ENCODE measurements at places on chromosomes 4 and X. TPM values are rescaled to one million over a fixed set of nuclear protein-coding genes. Genes with fewer than 3 reads are reported as not detected.

DNA sequence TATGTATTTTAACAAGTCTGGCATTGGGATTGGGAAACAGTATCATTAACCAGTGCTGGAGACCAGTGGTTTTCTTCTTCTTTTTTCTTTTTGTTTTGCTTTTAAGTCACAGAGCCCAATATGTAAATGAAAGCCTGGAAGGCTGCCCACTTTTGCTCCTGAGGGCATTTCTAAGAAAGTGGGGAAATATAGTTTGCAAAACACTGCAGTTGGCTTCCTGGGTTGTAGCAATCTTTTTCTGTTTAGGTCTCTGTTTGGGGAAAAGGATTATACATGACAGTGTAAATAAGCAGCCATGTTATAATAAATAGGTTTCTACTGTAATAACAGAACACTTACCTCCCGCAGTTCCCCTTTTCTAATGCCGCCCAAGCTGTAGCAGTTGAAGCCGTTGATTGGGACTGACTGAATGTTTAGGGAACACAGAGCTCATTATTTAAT, 105.5 kb downstream of the TMEM164 start:
- DNase-seq: no peak

DNA sequence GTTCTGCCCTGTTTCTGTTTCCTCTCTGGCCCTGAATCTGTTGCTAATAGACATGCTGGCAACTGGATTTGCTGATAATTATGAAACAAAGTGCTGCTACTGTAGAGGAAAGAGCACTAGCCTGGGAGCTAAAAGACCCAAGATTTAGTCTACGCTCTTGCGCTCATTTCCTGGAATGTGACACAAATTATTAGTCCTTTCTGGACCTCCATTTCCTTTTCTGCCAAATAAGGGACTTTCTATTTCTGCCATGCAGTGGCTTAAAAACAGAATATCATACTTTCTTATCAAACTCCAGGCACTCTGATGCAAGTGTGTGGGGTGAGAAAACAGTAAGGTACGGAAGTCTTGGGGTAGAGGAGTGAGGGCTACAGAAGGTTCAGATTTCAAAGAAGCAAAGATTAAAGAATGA, 48.3 kb upstream of the GPR174 start:
- no peak for DNase-seq

DNA sequence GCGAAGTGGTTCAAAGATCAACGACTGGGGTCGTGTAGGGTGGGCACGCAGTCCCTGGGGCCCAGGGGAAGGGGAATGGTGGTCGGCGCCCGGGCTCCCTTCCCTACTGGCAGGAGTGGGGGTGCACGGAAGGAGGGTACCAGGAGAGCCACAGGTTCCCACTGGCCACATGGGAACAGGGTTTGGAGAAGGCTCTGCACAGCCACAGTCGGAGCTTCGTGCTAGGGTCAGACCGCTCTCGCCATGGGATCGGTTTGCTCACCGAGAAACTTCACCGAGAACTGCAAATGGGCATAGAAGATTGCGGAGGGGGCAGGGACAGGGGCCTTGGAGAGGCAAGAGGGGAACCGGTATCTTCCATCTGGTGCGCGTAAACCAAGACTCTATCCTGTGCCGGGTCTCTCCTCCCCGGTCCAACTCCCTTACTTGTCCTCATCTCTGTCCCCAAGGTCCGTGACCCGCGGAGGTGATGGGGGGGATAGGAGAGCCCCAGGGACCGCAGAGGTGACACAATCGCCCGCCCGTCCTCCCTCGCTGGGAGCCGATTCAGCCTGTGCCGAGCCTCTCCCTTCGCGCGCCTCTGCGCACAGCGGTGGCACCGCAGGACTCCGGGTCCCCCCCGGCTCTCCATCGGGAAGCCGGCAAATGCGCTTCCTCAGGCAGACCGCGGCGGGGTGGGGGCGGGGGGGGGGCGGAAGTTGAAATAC, 1.0 kb downstream of the SCD5 start:
- DNase-seq: peak; percentile 16

- DNase-seq: peak; percentile 12
Measured at GRCh38 chr4:147843162-147843561, 111.3 kb downstream of the ARHGAP10 start.

The HELT gene
- total RNA-seq: not detected

The XAGE1A gene
- total RNA-seq: 5.7 TPM

DNA sequence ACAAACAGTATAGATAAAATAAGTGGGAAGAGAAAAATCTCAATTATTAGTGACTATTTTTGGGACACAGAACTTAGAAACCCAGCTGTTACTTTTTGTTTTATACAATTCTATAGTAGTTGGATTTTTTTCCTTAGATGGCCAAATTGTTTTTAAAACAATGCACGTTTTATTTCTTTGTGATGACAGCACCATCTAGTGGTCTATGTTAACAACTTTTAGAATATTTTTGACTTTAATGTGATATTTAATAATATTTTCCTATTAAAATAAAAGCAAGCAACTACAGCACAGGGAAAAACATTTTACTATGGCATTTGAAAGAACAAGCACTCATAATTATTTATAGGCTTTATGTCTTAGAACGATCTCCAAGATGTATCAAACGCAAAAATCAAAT, 5.6 kb upstream of the SMIM31 start:
- no peak for DNase-seq

The ZDHHC9 gene
- total RNA-seq: 14.5 TPM

GRCh38 chr4:110510955-110511544, 35.1 kb downstream of the ENPEP start:
- DNase-seq: no peak

DNA sequence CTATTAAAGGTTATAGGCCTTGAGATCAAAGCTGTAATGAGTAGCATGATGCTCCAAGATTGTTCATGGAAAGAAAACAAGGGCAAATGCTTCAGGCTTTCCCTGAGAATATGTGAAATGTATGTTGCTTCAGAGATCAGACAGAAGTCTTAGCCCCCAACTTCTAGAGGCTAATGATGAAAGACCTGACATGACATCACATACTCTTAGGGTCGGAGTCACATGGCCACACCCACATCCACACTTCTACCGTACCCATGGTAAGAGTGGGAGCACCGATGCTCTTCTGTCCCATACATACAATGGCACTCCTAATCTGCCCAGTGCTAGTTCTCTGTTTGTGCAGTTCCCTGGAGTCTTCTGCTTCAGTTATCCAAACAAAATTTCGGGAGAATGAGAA, 111.9 kb upstream of the ACSL4 start:
- DNase-seq: no peak

DNA sequence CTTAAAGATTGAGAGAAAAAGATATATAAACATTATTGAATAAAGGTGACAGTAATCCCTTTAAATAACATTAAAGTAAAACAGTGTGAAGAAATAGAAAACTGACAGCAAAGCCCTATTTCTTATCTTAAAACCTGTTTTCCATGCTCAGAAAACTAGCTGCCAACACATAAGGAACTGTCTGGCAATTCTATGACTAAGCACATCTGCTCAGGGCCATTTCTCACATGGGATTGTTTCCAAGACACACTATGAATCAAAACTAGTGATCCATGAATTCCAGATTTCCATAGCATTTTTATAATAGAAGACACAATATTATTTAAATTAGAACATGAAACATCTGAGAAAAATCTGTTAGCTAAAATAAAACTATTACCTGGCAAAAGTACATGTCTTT, 113.4 kb downstream of the SCLT1 start:
- peak; percentile 45 for DNase-seq

DNA sequence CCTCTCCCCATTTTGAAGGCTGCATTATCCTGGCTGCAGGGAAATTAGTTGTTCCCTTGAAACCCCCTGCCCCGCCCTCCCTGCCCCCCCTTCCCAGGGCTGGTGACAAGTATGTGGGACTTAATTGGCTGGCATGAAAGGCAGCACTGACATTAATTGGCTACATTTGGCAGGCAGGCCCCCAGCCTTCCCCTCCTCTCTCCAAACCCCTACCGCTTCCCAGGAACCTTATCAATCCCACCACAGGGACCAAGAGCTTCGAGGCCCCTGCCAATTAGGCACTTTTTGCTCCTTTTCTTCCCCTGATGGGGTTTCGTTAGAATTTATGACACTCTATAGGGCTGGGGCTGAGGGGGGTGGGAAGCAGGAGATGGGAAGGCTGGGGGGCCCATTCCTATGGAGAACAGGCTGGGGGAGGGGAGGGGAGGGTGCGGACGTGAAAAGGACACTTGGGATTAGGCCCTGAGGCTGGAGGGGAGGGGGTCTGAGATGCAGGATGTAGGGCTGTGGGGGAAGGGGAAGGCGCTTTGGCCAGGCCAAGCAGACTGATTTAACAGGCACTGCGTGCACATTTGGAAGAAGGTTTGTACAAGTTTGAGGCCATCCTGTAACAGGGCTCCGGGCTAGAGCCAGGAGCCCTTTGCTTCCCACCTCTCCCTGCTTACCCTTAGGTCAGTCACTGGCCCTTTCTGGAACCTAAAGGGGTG, 52.2 kb downstream of the EFNB1 start:
- DNase-seq: no peak

DNA sequence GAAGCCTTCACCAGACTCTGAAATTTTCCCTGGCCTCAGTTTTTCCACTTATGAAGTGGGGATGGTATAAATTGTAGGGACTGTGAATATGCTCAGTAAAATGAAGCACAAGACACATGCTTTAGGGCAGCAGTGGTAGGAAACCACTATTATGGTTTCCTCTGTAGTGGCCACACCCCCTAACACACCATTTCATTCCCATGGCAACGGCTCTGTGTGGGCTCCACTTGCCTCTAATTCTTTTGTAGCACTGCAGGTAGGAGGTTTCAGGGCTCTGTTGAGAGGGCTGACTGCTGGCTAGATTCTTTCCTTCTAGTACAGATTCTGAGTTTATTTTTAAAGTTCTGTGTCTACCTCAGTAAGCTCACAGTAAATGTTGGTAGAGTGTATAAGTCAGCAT, 3.5 kb upstream of the VMA21 start:
- DNase-seq: peak; percentile 11

- DNase-seq: no peak
Measured at GRCh38 chr4:48212165-48212564, 57.5 kb downstream of the TEC start.

DNA sequence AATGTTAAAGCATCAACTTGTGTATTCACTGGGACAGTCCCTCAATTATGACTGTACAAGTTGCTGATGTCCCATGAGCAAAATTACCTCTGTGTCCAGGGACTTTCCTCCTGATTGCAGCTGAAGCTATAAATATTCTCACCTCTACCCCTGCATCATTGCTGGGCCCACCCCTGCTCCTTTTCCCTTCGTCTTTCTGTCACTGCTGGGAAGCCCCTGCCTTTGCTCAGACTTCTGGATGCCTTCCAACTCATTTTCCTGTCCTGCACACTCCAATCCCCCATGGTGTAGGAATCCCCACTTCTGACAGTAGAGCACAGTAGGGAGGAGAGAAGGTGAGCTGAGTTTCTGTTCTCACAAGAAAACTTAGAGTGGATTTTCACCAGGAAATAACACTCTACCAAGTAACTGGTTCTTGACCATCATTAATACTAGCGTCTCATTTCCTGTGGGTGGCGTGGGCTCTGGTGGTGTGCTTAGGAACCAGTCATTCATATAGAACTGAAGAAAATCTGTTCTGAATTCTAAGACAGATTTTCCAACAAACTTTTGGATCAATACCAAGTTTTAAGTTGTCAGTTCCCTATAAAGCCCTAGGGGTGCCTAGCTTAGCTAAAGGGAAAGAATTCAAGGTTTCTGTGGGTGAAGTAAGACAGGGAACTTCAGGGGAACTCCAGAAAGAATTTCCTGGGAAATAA, 136.2 kb upstream of the MED14 start:
- peak; percentile 10 for DNase-seq

- DNase-seq: no peak
Measured at GRCh38 chr4:177339477-177340374, 30.1 kb downstream of the NEIL3 start.

GRCh38 chr4:22597471-22597870, 81.6 kb upstream of the ADGRA3 start:
- DNase-seq: no peak

GRCh38 chr4:13626492-13627177, 890 bp downstream of the BOD1L1 start:
- no peak for DNase-seq

DNA sequence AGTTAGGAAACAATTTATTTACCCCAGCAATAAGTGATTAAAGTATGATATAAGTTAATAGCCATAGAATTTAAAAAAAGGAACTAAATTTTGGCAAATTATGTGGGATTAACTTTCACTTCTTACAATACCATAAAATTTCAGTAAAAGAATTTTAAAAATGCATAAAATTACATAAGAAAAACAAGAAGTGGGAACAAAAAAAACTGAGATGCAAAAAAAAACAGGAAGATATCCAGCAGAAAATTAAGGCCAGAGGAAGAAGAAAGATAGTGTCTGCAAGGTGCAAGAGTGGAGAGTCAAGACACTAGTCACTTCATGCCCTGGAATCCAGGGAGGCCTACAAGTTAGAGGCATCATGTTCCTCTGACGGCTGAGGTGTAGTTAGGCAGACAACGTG, 184.2 kb downstream of the GASK1B start:
- no peak for DNase-seq

The ATP8A1 gene
- 1.7 TPM for total RNA-seq

DNA sequence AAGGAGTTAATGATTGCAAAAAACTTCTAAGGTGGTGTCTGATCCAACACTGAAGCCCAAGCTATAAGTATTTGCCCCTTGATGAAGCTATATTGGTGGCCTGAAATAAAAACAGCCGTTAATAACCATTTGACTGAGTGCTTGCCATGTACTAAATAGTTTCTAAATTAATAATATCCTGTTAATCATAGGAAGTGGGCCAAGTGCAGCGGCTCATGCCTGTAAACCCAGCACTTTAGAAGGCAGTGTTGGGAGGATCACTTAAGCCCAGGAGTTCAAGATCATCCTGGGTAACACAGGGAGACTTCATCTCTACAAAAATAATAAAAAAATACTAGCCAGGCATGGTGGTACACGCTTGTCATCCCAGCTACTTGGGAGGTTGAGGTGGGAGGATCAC, 8.3 kb downstream of the NDP start:
- DNase-seq: no peak

- no peak for DNase-seq
Measured at GRCh38 chr4:140774510-140774909, 18.3 kb upstream of the TBC1D9 start.

DNA sequence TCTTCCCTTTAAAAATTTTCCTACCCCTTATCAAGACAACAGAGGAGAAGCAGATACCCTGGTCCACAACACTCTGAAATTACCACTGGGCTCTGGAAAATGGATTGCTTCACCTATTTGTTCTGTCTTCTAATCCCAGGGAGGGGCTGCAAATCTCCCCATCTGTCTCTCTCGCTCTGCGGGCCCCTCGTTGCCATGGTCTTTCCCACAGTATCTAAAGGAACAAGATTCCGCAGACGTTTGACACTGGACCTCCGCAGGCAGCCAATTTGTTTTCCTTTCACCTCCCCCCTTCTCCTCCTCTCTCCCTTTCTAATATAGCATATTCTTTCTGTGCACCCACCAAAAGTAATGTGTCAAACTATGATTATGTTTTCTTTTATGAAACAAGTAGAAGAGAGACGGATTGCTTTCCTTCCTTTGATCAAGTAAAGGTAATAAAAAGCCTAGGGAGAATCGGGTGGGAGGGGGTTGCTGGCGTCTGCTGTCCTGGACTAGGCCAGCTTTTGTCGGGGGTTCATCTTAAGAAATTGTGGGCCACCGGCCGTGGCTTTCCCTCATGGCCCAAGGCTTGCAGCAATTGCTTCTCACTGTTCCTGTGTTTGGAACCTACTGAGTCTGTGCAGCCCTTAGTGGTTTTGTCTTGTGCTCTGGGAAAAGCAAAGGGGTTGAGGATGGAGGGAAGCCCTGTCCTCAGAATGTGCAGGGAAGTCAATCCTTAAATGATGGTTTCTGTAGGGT, 81.0 kb downstream of the MGST2 start:
- no peak for DNase-seq

The SHROOM4 gene
- total RNA-seq: 0.92 TPM

All from Daoy (cell line).